ENCODE measurements at places on chromosomes 11 and 22.

DNA sequence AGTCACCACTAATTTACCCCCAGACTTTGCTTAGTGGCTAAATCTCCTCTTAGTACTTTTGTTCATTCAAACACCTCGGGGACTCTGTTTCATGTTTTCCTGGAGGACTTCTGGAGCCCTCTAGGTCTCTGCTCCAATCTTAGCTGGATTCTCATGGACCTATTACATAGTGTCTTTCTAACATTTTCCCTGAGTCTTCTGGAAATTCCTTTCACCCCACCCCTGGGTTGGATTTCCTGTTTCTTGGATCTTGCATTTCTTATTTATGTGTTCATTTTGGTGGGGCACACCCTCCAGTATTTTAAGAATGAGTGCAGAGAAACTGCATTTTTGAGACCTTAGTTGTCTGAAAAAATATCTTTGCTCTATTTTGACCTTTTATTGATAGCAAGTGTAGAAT lies 220.1 kb downstream of the BLID start:
- DNase-seq, result peak; percentile 81

- DNase-seq, result peak; percentile 93
These were observed 22.7 kb downstream of the BTBD10 start for GRCh38 chr11:13440100-13440855.

DNA sequence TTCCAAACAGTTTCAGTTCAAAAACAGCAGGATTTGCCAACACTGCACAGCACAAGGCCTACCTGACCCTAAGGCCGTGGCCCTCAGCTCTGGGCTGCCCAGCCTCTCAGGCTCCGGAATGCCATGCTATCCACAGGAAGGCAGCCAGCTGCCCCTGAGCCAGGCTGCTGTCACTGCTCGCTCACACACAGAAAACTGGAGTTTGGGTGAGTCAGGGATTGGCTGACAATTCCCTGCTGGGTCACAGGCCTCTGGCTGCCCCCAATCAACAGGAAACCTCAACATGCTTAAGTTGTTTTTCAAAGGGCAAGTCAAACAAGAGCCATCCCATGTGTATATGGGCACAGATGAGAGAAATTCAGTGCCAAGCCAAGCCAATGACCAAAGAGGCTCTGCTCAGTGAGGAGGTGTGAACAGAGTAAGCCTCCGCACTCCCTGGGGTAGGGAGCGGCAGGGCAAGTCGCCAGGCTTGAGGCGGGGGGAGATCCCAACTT lies 50.2 kb downstream of the RPL27A start:
- peak; percentile 95 for DNase-seq

DNA sequence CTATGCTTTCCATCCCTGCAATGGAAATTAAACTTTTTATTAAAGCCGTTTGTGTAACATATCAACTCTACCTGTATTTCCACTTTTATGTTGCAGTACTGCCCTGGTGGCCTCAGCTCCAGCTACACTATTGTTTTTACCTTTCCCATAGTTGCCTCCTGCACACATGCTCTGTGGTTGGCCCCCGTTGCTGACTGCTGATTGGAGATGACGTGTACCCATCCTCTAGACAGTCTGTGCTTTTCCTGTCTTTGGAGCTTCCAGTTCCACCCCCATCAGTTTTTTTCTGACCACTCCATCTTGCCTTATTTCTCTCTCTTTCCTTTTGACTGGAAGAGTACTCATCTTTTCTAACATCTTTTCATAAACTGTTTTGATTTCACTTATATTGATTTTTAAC lies 123.8 kb downstream of the TEAD1 start:
- no peak for DNase-seq

GRCh38 chr11:73388265-73389133 lies 12.3 kb downstream of the RELT start:
- peak; percentile 83 for DNase-seq

DNA sequence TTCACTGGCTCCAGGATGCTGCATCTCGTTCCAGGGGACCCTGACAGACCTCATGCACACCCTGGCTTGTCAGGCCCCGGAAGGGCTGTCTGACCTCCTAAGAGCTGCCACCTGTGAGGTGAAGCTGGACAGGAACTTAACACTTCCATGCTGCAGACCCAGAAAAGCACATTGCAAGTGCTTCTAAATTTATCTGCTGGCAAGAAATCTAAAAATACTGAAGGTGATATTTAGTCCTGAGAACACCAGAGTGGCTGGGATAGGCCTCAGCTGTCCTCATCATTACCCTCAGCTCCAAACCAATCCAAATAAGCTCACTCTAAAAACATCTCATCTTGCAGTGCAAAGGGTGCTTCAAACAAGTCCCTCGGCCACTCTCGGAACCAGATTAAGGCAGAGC lies 46.7 kb downstream of the ABTB2 start:
- no peak for DNase-seq

- no peak for DNase-seq
These were observed 1406.1 kb upstream of the TENM4 start for GRCh38 chr11:80846979-80847378.

DNA sequence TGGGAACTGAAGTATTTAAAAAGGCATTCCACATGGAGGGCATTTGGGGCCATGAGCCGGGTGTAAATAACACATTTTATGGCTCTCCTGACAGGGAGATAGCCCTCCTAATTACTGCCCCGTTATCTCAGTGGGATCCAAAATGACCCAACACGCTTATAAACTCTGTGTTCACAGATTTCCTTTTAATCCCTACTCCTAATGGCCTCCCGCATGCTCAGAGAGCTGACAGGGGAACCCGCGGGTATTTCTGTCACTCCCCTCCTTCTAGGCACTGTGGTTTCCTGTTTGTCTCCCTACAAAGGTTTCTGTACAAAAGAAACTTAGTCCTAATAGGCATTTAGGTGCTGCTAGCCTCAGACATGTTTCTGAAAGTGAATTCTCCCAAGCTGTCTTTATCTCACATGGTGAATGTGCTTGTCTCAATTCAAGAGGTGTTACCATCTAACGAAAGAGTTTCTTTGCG lies 202.8 kb upstream of the SEZ6L start:
- no peak for DNase-seq

DNA sequence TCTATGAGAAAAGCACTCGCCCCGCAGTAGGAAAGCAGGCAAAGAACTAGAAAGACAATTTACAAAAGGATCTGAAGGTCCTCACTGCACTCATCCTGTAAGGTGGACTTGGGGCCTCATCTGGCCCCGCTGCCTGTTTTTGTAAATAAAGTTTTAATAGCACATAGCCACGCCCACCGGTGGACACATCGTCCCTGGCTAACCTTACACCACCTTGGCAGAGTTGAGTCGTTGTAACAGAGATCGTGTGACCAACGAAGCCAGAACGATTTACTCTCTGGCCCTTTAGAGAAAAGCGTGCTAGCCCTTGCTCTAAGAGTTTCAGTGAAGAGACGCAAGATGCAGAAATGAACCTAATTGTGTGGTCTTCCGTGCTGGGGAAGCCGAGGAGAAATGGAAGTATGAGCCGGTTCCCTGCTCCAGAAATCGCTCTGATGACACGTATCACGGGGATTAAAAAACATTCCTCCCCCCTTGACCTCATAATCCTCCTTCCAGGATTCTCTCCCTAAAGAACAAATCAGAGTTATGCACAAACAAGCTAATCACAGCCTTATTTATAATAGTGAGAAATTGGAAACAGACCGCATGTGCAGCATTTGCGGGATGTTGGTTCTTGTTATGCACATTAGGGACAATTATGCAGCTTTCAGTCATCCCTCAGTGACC lies 80.1 kb downstream of the CDKN1C start:
- no peak for DNase-seq

DNA sequence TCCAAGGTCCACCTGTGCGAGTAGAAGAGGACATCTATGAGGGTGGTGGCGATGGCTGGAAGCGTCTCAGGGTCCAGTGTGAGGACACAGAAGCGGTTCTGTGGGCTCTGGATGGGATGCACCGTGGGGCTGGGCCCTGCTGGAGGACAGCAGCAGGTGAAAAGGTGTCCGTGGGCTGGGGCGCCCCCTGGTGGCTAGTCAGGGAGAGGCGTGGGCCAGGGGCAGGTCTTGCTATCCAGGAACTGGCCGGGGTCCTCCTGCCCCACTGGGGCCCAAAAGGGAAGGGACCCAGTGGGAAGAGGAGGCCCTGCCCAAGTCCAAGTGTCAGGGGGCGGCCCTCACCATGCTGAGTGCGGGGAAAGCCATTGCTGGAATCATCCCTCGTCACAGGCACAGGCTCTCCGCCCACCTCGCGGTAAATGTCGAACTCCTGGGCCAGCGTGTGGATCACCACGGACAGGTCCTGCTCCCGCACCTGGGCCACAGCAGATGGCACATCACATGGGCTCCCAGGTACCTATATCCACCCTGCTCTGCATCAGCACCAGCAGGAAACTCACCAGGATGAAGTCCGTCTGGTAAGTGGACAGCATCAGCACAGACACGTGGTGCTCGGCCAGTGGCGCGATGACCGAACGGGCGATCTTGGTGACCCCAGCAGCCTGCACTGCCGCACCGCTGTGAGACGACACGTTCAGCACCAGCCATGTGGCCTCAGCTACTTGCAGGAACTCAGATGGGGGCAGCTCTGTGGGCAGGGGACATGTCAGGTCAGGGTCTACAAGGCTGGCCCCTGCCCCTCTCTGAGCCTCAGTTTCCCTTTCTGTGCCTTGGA lies 2.3 kb downstream of the CASTOR1 start:
- no peak for DNase-seq

DNA sequence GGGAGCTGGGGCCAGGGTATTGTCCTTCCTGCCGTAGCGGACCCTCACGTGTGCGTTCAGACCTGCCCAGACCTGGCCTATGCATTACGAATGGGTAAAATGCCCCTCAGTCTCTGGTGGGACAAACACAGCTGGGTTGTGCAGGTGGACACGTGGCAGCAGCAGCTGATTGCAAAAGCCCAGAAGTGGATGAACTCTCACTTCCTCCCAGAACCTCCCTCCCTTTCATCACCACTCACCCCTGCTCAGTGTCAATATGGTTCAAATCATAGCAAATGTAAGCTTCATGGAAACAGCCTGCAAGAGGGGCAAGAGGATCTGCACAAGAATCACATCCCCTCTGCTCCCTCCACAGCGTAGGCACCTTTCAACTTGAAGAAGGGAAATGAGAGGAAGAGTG lies 352.1 kb downstream of the OPCML start:
- DNase-seq, result no peak

DNA sequence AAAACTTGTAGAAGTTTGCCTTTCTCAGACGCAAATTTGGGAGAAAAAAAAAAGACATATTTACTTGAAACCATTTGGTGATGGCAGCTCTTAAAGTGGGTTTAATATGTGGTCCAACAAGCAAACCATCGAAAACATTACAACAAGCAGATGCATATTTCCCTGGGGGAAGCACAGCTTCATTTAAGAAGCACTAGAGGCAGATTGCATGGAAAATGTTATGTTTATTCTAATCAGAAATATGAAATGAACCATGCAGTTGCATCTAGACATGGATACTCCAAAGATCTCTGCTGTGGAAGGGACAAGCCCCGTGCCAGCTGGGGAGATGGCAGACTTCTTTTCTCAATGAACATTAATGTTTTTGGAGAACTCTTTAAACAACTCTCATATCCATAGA lies 57.4 kb upstream of the PARVA start:
- DNase-seq, result no peak

- peak; percentile 96 for DNase-seq
These were observed 7.5 kb downstream of the FREY1 start for GRCh38 chr11:45899448-45900174.

GRCh38 chr11:134638796-134639430 lies 226.9 kb upstream of the B3GAT1 start:
- DNase-seq, result no peak
